ENCODE measurements at places on chromosomes 4 and X.
A peak's percentile ranks its signal among the peaks of the same experiment; 100 is the strongest.

GRCh38 chrX:84219551-84219950, 31.6 kb upstream of the RPS6KA6 start:
- DNase-seq, result no peak

DNA sequence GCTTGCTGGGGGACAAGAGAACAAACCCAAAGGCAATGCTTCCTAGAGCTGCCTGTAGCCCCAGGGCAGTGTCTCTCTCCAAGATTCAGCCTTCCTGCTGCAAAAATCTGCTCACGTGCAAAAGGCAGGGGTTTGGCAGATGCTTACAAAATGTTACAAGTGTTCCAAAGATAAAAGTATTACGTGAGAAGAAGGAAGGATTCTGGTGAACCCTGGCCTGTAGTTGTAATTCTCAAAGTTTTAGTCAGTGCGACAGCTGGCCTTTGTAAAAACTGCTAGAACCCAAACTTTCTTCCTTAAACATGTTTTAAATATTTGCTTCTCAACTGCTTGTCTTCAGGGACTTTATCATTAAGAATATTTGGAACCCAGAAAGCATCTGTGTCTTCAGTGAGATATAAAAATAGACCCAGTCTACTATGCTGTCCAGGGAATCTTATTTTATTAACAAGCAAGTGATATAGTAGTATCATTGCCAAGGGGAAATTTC, 232.3 kb downstream of the FRMPD4 start:
- DNase-seq, result peak; percentile 42

GRCh38 chrX:136667446-136668168, 19.6 kb downstream of the CD40LG start:
- no peak for DNase-seq

DNA sequence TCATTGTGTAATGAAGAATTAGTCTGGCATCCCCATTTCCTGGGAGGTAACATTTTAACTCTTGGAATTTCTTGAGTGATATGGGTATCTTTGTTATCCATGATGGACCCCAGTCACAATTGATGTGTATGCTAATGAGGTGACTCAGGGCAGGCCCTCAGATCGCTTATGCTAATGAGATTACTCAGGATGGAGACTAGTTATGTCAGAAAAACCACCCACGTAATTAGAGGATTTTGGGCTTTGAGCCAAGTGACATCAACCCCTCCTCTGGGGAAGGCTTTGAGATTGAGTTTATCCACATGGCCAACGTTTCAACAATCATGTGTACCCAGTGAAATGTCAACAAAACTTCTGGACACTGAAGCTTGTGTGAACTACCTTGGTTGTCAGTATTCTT, 772.7 kb downstream of the STPG2 start:
- DNase-seq, result no peak

GRCh38 chr4:8345946-8346814, 76.6 kb downstream of the HTRA3 start:
- no peak for DNase-seq

- no peak for DNase-seq
These were observed 66.4 kb upstream of the TLL1 start for GRCh38 chr4:165806613-165807012.

DNA sequence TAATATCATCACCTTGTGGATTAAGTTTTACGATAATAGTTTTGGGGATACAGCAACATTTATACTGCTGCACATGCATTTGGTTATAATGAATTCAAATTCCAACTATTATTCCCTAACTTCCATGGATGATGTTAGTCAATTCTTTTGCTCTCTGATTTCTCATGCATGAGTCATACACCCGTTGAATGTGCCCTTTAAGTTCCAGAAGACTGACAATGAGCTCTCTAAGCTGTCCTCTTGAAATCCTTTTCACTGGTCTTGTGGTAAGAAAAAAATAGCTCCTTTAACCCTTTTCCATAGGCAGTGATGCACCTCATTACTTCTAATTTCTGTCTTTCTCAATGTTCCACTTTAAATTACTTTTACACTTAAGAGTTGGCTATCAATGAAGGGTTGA, 1095.2 kb upstream of the POU3F4 start:
- DNase-seq, result no peak
